ENCODE measurements at places on chromosomes 16 and 17. TPM values are rescaled to one million over a fixed set of nuclear protein-coding genes. Genes with fewer than 3 reads are reported as not detected.

DNA sequence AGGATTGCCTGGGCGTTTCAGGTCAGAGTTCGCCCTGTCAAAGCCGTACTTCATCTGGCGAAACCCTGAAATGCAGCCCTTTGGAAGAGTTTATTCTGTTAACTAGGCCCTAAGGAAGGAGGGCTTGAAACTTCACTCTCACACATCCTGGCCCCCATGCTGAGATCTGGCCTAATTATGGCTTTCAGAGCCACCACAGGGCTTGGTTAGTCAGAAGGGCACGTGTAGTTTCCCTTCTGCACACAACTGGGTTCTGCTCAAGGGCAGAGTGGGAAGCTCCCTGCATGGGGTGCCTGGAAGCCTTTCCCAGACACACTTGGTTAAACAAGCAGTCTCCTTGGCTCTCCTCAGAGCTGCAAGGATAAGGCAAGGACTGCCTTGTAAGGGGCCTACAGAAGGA, 397.3 kb downstream of the SHISA9 start:
- peak; percentile 88 for DNase-seq

GRCh38 chr17:67027031-67027628, 17.2 kb upstream of the CACNG1 start:
- DNase-seq, result peak; percentile 14

DNA sequence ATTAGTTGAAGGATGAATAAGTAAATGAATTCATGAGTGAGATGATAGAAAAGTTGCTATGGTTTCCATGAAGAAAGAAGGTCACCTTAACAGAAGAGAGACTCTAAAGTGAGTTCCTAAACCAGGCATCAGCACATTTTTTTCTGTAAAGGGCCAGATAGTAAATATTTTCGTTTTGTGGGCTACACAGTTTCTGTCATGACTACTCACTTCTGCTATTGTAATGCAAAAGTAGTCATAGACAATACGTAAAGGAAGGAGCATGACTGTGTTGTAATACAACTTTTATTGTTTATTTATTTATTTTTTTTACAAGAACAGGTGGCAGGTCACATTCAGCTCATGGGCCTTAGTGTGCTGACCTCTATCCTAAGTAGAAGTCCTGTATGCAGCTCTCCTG, 426.1 kb upstream of the DYNLRB2 start:
- DNase-seq, result peak; percentile 7

DNA sequence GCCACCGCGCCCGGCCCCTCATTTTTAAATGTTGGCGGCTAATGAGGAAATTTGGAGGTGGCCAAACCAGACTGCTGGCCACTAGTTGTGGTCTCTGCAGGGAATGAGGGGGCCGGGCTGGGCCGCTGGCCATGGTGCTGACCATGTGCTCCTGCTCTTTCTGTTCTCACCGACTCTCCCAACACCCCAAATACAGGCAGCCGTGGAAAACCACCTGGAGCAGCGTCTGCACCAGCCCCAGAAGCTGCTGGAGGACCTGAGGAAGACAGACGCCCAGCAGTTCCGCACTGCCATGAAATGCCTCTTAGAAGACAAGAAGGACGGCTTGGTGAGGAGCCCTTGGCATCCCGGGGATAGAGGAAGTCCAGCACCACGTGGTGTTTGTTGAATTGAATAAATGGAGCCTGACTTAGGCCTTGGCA, 21.3 kb downstream of the OTOA start:
- no peak for DNase-seq

DNA sequence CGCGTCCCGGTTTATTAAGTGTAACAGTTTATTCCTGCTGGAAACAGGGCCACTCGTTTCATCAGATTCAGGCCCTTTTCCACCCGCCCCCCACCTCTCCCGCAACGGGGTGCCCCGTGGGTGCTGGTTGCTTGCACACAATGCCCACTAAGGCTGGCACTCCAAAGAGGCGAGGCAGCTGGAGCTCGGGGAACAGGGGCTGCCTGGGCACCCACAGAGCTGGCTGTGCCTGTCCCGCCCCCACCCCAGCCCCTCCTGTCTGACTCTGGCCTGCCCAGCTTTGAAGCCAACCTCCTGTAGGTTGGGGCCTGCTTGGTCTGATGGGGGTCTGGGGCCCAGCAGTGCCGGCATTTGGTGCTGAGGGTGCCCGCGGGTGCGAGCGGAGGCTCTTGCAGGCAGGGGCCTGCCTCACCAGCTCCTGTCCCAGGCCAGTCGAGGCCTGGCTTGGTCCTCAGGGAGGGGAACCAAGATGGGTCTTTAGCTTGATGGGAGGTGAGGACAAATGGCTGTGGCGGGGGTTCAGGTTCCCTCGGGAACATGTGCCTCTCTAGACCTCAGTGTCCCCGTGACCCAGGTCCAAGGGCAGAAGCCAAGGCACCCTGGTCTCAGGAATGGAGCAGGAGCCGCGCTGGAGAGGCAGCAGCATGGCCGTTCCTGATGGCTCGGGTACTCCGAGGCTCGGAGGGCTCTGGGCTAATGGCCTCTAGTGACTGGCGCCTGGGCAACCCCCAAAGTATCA, 20.1 kb downstream of the MYBBP1A start:
- DNase-seq, result no peak

GRCh38 chr16:6483469-6484033, 849.1 kb upstream of the RBFOX1 start:
- no peak for DNase-seq

DNA sequence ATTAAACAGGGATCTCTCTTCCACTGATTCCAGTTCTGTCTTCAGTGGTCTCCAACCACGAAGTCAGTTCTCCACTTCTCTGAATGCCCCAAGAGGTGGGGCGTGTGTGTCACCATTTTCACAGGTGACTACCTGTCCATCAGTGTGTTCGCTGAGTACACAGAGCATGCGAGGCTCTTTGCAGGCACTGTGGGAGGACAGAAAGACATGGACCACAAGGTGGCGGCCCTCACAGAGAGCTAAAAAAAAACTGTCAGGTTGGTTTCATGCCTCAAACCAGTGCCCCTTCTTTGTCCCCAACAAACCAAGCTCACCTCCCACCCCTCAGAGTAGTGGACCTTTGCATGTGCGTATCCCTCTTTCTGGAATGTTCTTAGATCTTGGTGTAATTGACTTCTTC, 13.8 kb downstream of the EMP2 start:
- DNase-seq, result no peak

DNA sequence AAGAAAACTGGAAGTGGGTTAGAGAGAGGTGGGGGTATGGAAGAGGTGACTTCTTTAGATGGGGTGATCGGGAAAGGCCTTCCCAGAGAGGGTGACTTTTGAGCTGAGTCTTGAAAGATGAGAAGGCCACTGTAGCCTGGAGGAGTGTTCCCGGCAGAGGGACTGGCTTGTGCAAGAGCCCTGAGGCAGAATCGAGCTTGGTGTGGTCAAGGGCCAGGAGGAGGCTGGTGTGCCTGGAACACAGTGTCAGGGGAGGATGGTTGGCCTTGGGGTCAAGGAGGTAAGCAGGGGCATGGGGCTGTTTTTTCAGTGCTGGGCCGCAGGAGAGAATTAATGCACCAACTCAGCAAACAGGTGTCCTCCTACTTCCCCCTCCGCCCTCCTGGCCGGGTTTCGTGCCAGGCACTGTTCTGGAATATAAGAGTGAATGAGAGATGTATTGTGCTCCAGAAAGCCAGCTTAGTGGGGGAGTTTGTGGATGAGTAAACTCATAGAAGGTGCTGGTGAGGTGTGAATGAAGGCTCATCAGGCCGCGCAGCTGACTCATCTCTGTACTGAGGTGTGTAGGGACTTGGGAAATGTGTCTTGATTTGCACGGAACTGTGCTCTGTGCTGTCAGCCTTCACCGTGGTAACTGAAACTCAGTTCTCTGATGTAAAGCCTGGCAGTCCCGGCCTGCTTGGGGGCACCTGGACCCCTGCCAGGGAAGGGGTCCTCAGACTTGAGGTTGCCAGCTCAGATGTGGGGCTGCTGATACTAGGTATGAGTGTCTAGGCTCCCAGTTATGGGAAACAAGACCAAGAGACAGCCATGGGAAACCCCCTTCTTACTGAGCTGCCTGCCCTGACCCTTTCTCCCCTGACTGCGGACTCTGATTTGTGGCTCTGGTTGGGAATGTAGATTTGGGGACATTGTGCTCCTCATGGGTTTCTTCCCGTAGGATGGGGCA, 15.3 kb downstream of the KSR1 start:
- peak; percentile 95 for DNase-seq

GRCh38 chr17:43641416-43641815, 20.3 kb downstream of the MEOX1 start:
- DNase-seq, result no peak

DNA sequence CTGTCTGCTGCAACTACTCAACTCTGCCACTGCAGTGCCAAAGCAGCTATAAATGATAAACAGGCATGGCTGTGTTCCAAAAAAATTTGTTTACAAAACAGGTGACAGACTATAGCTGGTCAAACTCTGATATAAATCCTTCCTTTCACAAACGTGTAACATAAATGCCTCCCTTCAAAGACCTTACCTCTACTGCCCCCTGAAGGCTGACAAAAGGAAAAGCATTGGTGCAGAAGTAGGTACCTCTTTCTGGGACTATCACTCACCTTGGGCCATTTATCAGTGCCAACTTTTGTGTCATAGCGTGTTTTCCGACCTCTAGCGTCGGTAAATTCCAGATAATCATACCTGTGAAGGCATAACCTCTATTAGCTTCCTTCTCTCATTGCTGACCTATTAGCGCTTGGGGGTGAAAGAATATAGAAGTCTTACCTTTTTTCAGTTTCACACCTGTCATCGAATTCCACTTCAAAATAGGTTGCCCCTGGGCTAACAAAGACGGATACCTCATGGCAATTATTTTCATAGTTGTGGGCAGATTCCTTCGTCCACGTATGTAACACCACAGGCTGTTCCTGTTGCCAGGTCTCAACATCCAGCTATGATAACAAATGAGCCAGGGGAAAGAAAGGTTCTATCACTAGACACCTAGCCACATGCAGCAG, 67.9 kb downstream of the ZZEF1 start:
- peak; percentile 40 for DNase-seq

- DNase-seq, result peak; percentile 44
Measured at GRCh38 chr17:69179227-69179952, 37.7 kb upstream of the ABCA6 start.

DNA sequence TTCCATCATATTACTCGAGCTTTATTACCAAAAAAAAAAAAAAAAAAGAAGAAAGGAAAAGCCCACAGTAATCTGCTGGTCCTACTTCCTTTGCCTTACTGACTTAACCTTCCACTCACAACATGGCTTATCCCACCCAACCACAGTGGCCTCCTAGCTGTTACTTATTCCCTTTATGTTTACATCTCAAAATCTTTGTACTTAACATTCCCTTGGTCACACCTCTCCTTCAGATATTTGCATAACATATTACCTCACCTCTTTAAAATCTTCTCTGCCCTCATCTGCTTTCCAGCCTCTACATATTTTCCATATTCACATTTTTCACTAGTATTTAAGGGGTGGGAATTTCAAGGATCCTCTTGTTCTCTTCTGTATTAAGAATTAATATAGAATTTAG, 327.0 kb upstream of the TBX2 start:
- no peak for DNase-seq

- DNase-seq, result no peak
Measured at GRCh38 chr16:10897134-10897533, 20.1 kb downstream of the CIITA start.

DNA sequence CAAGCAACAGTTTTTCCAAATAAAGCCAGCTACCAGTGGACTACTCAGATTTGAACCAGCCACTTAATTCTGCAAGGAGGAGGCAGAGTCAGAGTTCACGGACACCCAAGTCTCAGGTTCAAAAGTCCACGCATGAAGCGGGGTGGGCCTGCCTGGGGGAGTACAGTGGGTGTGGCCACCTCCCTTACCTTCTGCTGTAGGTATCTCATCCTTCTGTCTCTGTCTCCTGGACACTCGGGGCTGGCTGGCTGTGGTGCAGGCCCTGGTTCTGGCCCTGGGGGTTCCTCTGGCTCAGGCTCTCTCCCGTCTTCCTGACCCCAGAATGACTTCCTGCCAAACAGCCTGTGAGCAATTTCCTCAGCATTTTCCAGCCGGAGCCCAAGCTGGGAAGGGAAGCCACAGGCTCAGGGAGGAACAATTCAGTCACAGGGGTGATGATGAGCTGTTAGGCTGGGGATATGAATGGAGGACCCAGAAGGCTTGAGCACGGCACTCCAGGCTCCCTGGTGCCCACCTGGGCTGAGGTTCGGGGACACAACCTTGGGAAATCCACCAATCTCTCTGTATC, 101.9 kb downstream of the LITAF start:
- no peak for DNase-seq

DNA sequence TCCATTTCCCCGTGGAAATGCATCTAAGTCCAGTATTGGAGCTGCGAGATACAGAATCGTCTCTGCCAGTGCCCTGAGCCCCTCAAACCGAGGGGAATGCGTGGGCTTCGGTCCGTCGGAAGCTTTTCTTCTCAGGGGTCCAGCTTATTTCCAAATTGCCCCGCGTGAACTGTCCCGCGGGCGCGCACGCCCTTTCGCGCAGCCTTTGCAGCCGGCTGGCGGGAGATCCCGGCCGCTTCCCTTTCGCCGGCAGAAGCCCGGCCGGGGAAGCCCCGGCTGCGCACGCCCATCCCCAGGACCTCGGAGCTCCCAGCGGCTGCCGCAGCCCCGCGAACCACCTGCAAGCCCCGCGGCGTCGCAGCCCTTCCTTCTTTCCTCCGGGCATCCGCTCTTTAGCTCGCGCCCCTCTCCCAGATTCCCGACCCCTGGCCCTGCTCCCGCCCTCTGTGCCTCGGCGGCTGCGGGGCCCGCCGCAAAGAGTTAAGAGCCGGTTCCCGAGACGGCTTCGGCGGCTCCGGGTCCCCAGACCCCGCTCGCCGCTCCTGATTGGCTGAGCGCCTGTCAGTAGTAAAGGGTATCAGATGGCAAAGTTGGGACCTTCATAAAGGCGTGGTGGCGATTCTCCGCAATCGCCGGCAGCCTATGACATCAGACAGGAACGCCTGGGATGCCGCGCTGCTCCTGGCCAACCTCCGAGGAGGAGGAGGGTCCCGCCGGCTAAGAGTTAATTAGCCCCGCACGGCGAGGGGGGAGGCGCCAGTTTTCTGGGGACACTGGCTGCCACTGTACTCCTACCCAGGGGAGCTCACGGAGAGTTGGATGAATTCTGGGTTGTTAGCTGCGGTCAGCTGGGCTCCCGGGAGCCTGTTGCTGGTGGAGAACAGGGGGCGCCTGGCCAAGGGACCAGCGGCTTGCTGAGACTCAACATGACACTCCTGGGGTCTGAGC, at the start of gene MYOCD:
MYOCD (plus strand) TSS at position 628 of the 948 bp plus-strand sequence; CDS start at position 927, 299 bp downstream.
- no peak for DNase-seq

DNA sequence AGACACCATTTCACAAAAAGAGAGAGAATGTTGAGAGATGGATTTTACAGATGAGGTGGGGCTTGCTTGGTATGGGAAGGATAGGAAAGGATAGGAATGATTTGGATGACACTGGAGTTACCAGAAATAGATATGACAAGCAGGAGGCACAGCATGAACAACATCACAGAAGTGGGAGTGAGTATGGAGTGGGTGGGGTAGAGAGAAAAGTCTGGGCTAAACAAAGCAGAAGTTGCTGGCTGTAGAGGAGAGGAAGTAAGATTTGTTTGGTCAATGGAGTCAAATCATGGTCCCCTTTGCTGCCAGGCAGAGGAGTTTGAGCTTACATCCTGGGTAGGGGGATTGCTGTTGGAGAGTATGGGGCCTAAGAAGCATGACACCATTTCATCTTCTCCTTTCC, 101.7 kb downstream of the VAT1L start:
- DNase-seq, result no peak

The RASD1 gene
- total RNA-seq, result 154 TPM

The PPP1R1B gene
- total RNA-seq, result 0.15 TPM

The TP53TG3B gene
- total RNA-seq, result not detected

The CD300E gene
- not detected for total RNA-seq

The CA5A gene
- total RNA-seq, result not detected

The SALL1 gene
- total RNA-seq, result 25.2 TPM

The MILR1 gene
- total RNA-seq, result 0.20 TPM

All from renal cortical epithelial cell (primary cell).